Umbilical cord (tissue), 2 donors: ENCODE measurements at places on chromosomes 11 and 22. TPM values are rescaled to one million over a fixed set of nuclear protein-coding genes. Genes with fewer than 3 reads are reported as not detected.

DNA sequence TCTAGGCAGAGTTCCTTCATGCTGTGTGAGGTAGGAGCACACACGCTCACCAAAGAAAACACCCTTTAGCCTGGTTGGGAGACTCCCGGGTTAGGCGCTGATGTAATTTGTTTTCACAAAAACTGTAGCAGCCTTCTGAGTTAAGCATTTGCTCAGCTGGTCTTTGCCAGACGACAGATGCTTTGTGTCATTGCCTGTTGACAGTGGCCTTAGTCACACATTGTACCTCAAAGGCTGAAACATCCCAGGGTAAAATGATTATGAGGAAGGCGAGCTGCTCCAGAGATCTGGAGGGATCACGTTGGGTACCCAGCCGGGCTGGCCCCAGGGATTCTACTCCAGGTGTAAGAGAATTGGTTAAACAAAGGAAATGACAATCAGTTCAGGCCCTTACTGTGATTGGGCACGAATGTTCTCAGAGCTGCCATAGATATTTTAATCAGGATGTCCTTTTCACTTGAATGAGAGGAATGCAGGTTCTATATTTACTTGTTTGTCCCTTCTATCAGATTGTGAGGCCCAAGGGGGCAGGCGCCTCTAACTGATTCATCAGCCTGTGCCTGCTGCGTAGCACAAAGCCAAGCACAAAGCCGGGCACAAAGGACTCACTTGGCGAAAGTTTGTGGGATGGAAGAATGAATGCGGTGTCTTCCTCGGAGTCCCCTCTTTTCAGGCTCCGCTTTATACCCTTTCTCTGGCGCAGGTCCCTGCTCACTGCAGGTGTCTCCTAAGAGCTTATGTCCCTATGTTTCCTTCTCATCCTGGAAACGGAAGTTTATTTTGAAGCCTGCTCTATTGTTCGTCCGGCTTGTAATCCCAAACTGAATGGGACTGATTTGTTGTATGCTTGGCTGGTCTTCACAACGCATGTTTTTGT lies 47.1 kb downstream of the ADM start:
- peak; percentile 43 for DNase-seq

DNA sequence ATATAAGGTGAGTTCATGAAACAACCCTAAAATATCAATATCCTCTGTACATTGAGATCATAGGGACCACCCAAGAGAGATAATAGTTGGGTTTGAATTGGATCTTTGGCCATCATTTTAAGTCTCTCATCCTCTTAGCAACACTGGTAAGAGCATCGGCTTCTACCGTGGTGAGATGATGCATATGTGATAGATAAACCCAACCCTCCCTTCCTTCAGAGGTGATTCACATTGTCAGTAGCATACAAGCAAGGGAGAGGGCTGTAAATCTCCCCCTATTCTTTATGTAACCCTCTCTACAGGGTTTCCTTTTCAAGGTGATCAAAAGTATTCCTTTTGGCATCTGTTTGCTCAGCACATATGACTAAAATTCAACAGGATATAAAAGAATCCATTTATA lies 102.4 kb upstream of the MTMR2 start:
- DNase-seq = no peak

GRCh38 chr11:115659061-115659963 lies 155.1 kb upstream of the CADM1 start:
- DNase-seq = peak; percentile 56

DNA sequence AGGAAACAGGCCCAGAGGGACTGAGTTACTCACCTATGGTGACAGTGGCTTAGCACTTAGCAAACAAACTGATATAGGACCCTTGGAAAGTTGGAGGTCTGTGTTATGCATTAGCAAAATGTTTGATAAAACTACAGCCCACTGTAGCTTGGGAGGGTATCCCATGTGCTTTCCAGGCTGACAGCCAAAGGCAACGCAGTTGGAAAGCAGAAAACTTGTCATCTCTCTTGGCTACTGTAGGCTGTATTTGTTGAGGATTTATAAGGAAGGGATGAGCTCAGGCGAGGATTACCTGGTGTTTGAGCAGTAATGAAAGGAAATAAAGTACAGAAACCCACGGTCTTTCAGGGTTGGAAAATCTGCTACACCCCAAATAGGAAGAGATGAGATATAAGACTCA lies 23.8 kb downstream of the SDHAF2 start:
- DNase-seq = no peak

DNA sequence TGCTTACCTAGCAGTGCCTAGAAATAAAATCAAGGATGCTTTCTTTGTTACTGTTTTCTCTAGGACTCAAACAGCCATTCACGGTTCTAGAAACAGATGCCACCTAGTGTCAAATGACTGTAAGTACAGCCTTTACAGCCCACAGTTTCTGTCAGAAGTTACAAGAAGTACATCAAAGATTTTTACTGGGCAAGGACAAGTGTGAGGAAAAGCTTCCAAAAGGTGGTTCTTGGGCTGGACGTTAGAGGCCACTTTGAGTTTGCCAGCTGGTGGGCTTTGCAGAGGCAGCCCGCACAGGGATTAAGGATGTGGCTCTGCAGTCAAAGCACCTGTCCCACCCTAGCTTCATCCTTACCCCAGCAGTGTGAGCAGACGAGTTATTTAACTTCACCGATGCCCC lies 6.9 kb downstream of the KMT5B start:
- peak; percentile 64 for DNase-seq

Gene MRGPRF
- 38.8 TPM for total RNA-seq

Gene OR56A1
- 2.2 TPM for total RNA-seq

Gene KCNQ1
- 7.9 TPM for total RNA-seq

Gene TRIM68
- total RNA-seq = 12.5 TPM

Gene OR5P2
- total RNA-seq = not detected
